ENCODE measurements at places on chromosomes 2 and 18.

GRCh38 chr2:144261336-144261735, 258.6 kb downstream of the ZEB2 start:
- DNase-seq: no peak

DNA sequence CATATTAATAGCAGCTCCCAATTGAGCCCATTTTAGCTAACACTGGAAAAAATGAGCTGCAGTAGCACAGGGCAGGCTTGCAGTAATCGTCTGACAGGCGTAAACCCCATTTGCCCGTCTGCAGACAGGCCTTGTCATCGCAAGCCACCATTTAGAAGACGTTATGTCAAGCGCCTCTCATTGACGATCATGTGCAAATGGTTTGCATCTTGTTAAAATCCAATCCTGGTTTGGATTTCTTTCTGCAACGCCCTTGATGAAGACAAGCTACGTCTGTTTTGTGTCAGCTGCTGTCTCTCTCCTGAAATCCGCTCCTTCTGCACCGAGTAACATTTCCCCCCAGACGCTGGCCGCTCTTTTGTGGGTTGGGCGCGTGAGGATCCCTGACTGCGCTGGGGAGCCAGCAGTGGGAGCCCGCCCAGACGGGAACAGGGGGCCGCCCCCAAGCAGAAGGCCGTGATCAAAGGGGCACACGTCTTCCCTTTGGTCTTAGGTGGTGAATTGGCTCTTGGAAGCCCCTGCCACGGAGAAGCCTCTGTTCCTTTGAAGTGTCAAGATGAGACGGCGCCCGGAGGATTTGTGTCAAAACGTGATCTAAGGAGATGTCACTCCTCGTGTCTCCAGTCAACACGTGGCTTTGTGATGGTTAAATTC, 84.2 kb upstream of the GPC1 start:
- no peak for DNase-seq

DNA sequence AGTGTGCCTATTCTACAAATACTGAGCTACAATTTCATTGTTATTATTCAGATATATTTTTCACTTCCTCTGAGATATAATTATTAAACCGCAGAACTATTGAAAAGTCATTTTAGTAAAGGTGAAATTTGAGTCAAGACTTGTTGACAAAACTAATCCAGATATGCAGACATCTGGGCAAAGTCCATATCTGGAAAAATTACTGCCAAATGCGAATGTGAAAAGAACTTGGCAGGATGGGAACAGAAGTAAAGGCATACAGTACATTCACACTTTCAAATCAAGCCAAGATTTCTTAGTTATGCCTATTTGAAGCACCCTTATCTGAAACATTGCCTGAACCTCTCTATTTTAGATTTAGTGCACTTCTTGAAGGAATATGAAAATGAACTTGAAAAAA, 923.6 kb downstream of the CCDC85A start:
- no peak for DNase-seq

GRCh38 chr2:100840519-100840918, 20.6 kb downstream of the NPAS2 start:
- no peak for DNase-seq

DNA sequence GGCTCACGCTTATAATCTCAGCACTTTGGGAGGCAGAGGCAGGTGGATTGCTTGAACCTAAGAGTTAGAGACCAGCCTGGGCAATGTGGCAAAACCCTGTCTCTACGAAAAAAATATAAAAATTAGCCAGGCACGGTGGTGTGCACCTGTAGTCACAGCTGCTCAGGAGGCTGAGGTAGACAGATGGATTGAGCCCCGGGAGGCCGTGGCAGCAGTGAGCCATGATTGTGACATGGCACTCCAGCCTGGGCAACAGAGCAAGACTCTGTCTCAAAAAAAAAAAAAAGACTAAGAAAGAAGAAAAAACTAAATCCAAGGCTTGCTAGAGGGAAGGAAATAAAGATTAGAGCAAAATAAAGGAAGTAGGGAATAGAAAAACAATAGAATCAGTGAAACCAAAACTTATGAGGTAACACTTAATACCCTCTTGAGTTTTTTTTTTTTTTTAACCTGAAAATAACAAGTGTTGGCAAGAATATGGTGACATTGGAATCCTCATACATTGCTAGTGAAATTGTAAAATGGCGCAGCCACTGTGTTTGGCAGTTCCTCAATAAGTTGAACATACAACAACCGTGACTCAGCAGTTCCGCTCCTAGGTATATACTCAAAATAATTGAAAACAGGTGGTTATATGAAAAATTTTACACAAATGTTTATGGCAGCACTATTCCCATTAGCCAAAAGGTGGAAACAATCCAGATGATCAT, 85.2 kb downstream of the EML4 start:
- no peak for DNase-seq

- DNase-seq: no peak
Observed at GRCh38 chr2:58515827-58516573, 274.9 kb upstream of the FANCL start.

GRCh38 chr18:29104227-29104626, 927.3 kb upstream of the CDH2 start:
- no peak for DNase-seq

- DNase-seq: no peak
Observed at GRCh38 chr18:62288665-62289008, 36.5 kb upstream of the TNFRSF11A start.

GRCh38 chr2:226839161-226839560, 3.3 kb downstream of the RHBDD1 start:
- no peak for DNase-seq

DNA sequence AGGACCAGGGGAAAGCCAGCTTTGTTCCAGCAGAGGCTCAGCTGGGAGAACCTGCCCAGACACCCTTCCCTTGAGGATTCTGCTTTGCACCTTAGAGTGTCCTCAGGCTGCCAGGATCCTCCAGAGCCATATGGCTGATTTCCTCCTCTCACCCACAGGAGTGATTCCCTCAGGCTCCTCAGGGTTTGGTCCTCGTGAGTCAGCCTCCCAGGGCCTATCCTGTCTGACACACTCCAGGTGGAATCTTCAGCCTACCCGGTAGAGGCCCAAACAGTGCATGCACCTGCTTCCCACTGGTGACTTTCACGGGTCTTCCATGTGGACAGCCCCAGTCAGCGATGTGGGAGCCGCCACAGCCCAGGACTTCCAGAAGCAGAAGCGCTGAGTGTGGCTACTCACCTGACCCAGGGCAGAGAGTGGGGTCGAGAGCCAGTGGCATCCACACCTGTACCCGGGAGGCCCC, 73.3 kb downstream of the TFCP2L1 start:
- no peak for DNase-seq

- no peak for DNase-seq
Observed at GRCh38 chr18:39190508-39190907, 1624.9 kb upstream of the CELF4 start.

DNA sequence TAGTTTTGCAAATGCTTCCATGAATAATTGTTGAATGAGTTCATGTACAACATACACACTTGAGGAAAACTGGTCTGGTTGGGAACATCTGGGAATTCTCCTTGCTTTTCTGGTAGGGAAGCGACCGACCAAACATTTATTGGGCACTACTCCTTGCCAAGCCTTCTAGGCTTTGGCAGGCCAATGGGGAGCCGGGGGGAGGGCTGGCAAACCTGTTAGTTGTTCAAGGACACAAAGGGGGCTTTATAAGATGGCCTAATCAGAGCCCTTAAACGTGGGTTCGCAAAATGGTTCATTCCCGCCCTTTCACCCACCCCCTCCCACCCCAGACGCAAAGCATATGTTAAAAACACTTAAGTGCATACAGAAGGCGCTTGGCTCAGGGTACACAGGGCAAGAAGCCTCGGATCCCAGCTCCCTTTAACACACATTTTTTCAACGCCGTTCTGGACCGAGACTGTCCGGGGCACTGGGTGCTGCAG, 844 bp upstream of the VSNL1 start:
- DNase-seq: peak; percentile 62

All from HCT116 (cell line).